GM23338 (cell line): ENCODE measurements at places on chromosomes 7 and 10.

DNA sequence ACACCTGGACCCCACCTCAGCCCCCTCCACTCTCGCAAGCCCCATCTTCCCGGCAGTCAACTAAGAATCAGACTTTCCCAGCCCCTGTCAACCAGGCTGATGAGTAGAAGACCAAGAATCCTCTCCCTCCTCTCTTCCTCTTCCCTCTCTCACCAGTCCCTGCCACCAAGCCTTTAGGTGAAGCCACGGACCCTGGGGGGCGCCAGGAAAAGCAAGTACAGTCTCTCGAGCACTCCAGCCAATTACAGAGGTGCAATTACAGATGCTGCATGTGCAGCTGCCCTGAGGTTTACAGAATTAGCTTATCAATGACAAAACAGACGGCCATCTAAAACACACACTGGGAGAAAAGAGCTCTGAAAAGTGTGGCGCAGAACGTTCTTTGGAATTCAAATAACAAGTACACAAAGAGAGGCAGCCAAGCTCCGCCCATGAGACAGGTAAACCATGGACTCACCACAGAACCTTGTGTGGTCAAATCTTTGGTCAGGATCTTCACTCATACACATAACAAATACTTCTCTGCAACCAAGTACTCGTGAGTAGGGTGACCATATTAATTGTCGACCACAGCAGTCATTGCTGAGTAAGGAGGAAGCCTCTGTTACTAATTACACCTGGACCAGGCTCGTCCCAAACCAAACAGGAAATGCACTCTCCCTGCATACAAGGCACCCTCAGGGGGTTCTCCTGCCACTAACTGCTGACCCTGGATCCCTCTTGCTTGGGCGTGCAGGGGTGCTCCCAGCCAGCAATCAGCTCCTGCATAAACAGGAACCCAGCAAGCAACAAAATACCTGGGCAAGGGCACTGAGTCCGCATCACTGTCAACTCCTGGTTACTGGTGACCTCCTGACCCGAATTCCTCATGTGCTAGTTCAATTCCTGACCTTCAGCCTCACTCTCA, 189.2 kb downstream of the FAM107B start:
- DNase-seq = peak; percentile 36

DNA sequence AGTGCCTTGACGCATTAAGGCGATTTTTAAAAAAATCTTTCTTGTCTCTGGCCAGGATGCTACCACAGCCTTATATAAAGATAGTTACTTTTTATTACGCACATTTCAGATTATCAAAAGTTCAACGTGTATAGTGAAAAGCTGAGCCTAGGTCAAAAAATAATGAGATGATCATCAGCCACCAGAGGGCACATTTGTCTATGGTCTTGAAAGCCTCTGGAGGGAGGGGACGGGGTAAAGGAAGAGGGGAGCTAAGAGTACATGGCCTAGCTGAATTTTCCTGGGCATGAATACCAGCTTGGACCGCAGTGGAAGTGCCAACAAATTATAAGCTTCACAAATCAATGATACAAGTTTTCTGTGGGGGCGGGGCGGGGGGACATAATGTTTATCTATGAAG, 285.9 kb upstream of the SMIM30 start:
- peak; percentile 76 for DNase-seq

DNA sequence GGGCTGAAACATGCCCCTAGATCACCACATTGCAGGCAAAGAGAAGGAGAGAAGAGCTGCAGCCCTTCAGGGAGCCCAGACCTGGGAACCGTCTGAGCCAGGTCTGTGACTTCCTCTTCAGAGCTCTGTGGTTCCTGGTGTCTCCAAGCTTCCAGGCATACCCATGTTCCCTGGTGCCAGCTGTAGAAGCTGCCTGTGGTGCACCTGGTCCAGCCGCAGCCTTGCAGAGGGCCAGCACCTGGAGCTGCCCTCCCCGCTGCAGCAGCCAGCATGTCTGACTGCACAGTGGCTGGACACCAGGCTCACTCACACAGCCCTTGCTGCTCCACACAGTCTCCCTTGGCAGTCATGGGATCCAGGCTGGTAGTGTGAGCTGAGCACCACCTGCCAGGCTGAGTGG, 33.6 kb downstream of the C7orf25 start:
- DNase-seq = no peak

DNA sequence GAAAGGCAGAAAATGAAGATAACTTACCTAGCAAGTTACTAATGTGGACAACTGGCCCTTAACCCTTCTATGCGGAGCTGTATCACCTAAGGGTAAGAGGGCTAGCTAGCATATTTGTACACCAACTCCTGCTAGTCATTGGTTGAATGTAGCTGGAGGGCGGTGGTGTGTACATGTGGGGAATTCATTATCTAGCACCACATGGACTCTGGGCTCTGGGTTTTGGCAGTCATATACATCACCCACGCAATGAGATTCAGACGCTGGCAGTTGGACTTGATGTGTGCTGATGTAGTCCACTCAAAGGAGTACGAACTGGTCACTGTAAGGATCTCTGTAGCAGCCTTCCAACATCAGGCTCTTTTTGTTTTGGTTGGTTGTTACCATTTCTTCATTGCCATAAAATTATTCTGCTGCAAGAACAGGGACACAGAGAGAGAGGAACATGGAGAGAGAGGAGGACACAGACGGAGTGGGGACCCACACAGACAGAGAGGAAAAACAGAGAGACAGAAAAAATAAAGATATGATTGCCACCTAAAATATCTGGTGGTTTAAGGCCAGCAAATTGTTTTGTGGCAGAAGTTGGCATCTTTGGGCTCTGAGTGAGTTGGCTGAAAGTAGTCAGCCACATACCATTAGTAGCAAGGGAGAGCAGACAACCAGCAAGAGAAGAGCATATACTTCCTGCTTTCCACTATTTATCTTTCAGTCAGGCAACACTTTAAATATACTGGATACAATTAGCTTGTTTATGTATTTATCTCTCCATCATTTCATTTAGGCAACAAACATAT, 76.7 kb upstream of the MTPN start:
- DNase-seq = no peak

- peak; percentile 96 for DNase-seq
Observed at GRCh38 chr10:34739915-34740314, 75.2 kb downstream of the PARD3 start.

DNA sequence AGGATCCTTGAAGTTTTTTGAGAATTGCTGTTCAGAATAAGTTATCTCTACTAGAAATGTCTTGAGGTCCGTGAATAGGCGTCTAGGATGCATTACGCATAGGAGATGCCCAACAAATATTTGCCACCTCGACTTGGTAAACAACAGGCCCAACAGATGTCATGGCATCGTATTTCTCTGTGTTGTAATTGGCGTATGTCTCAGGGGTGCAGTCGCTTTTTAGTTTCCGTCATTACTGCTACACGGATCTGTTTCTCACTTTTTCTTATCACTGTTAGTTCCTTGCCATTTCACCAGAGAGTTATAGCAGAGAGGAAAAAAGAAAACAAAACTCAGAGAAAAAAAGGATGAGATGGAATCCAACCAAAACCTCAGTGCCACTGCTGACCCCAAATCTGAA, 73.0 kb upstream of the SFMBT2 start:
- no peak for DNase-seq

- peak; percentile 69 for DNase-seq
Observed at GRCh38 chr10:103584216-103585010, 90.9 kb downstream of the NEURL1 start.

GRCh38 chr10:114256822-114257221, 17.8 kb downstream of the VWA2 start:
- no peak for DNase-seq

DNA sequence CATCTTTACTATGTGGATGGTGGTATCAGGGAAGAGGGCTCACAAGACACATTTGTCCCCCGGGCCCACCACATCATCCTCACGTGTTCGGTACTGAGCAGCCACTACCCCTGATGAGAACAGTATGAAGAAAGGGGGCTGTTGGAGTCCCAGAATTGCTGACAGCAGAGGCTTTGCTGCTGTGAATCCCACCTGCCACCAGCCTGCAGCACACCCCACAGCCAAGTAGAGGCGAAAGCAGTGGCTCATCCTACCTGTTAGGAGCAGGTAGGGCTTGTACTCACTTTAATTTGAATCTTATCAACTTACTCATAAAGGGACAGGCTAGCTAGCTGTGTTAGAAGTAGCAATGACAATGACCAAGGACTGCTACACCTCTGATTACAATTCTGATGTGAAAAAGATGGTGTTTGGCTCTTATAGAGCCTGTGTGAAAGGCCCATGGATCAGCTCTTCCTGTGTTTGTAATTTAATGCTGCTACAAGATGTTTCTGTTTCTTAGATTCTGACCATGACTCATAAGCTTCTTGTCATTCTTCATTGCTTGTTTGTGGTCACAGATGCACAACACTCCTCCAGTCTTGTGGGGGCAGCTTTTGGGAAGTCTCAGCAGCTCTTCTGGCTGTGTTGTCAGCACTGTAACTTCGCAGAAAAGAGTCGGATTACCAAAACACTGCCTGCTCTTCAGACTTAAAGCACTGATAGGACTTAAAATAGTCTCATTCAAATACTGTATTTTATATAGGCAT, 9.1 kb upstream of the CSGALNACT2 start:
- DNase-seq = no peak

- DNase-seq = no peak
Observed at GRCh38 chr10:114183563-114183962, 4.4 kb downstream of the TDRD1 start.

DNA sequence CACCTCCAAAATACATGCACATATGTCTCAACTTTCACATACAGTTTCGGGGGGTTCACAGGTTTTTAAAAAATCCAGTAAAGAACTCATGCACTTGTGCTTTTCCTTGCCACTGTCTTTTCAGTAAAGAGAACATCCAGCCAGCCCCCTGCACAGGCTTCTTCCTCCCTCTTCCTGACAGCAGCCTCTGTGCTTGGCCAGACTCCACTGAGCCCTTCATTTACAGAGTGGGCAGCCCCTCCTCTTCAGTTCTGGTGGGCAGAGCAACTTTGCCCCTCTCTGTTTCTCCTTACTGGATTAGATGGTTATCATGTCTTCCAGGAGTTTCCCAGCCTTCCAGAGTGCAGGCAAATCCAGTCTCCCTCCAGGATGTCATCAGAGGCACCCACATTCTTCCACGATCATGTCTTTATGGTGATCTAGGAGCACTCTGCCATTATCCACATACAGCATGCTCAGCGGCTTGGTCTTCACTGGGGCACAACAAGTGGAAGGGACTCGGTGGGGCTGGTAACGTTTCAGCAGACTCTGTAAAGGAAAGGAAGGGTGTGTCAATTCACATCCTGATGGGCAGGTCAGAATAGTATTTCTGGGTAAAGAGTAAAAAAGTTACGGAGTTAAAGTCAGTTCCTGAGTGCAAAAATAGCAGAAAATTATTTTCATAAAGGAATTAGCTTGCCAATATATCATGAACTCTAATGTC, 8.8 kb downstream of the NODAL start:
- DNase-seq = no peak

GRCh38 chr7:151420144-151420543, 10.3 kb upstream of the WDR86 start:
- DNase-seq = no peak

GRCh38 chr7:110204527-110204926, 886.4 kb upstream of the LRRN3 start:
- DNase-seq = peak; percentile 73

DNA sequence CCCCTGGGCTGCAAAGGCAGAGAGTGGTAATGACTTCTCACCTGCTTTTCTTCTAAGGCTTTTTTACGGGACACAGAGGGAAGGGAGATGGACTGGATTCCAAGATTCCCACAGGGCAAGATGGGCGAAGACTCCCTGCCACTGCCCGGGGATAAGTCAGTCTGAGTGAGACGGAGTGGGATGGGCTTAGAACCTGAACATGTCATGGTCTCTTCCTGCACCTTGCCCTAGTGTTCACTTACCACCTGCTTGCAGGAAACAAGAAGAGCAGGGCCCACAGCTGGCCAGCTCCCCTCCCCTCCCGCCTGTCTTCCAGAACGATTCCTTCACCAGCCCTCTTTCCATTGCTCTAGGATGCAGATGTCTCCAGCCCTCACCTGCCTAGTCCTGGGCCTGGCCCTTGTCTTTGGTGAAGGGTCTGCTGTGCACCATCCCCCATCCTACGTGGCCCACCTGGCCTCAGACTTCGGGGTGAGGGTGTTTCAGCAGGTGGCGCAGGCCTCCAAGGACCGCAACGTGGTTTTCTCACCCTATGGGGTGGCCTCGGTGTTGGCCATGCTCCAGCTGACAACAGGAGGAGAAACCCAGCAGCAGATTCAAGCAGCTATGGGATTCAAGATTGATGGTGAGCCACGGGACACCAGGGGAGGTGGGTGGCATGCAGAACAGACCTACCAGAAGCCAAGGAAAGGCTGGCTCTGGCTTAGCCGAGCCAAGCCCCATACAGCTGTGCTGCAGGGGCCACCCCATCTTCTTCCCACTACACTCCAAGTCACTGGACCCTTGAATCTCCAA, 1.3 kb downstream of the SERPINE1 start:
- DNase-seq = no peak

DNA sequence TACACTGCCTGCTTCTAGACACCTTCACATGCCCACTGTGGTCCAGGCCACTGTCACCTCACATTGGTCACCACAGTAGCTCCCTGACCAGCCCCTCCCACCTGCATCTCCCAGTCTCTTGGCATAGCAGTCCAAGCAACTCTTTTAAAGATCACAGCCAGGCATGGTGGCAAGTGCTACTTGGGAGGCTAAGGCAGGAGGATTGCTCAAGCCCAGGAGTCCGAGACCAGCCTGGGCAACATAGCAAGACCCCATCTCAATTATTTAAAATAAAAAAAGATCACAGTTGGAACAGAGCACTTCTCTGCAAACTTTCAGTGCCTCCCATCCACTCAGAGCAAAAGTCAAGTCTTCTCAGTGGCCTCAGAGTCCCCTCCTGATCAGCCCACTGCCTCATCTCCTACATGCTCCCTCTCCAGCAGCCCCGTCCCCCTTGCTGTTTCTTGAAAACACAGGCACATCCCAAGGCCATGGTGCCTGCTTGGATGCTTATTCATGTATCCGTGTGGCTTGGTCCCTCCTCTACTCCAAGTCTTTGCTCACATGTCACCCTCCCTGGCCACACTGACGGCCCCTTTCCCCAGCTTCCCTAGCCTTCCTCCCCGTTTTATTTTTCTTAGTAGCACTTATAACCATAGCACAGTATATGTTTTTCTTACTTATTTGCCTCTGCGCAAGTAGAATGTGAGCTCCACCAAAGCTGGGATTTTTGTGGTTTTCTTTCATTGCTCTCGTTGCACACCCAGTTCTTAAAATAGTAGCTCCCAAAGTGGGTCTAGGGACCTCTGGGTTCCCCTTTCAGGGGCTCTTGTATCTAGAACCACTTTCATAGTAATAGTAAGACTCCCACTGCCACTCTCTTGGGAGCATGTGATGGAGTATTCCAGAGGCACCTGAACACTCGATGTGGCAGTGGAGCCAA, 19.5 kb downstream of the TSPAN15 start:
- no peak for DNase-seq

DNA sequence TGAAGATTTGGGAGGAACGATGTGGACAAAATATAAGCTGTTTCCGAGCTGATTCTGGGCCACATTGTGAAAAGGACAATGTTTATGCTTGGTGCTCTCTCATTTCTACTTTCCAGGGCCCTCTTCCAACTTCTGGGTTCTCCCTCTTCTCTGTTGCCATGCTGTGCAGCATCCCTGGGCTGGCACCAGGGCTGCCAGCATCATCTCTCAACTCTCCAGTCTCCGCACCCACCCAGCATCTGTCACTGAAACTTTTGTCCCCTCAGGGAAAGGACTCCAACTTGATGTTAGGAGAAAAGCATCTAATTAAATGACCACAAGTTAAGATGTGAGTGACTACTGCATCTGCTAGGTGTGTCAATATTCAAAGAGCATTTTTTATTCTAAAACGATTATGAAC, 26.7 kb downstream of the CFAP58 start:
- no peak for DNase-seq
